ENCODE measurements at places on chromosomes 4 and X.

DNA sequence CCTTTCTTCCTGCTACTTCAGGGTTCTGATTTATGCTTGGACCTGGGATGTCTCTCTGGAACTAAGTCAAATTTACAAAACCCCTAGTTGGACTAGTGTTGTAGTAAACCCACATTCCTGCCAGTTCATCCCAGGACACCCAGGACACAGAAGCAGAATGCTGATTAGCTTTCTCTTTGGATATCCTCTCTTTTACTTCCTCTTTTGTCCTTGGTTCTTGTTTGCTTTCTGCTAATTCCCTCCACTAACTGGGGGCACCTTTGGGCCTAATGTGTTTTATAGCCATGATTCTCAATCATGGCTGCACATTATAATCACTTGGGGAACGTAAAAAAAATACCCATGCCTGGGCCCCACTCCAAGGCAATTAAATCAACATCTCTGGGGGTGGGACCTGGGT is 42.5 kb downstream of the LANCL3 start:
- DNase-seq, result no peak

- DNase-seq, result no peak
Measured at GRCh38 chrX:69161371-69161770, 3.9 kb downstream of the PJA1 start.

DNA sequence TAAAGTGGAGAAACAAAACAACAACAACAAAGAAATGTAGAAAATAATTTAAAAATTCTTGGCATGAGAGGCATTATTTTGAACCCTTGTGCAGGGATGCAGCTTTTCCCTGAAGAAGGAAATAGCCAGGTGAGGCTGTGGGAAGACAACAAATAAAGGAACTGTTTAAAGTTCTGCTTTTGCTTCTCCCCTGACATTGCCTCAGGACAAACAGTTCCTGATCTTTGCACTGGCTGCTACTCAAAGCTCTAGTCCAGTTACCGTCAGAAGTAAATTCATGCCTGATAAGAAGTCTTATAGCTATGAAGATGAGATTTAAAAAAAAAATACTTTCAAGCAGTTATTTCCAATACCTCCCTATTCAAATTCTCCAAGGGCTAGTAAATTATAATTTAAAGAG is 233.8 kb downstream of the IL15 start:
- DNase-seq, result no peak

- peak; percentile 19 for DNase-seq
Measured at GRCh38 chrX:13659063-13659462, 6.1 kb downstream of the TCEANC start.

DNA sequence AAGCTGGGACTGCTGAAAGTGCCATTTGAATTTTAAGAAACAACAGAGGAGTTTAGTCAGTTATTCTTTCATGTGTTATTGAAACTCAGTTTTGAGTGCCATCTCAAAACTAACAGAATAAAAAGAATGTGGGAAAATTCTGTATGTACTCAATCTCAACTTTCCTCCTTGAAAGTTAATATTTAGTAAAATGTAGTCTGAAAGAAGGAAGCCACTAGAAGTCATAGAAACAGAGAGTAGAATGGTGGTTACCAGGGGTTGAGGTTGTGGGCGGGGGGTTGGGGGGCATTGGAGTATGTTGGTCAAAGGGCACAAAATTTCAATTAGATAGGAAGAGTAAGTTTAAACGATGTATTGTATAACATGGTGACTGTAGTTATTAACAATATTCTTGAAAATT is 628.3 kb upstream of the MAGEB2 start:
- no peak for DNase-seq

DNA sequence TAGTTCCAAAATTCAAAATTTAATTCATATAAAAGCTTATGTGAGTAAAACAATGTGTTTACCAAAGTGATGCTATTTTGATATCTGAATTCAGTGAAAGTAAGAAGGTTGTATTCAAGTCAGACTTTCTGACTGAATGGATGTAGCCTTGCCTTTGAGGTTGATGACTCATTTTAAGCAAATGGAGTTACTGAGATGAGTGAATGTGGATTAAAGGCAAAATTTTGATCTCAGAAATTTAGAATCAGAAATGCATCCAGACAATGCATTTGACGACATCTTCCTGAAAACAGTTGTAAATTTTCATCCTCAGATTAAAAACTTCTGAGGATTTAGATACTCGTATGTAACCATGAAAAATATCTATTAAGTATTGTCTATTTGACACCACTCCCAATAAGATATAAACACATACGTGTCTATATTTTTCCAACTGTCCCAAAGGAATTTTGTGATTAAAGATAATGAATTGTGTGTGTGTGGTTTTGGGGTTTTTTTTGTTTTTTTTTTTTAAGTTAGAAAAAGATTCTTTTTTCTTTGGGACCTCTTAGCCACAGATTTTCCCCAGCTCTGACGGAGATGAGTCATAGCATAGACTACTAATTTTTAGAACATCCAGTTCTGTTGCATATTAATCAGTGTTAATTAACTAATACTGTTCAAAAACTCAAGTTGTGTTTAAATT is 34.4 kb downstream of the NFKB1 start:
- peak; percentile 42 for DNase-seq

DNA sequence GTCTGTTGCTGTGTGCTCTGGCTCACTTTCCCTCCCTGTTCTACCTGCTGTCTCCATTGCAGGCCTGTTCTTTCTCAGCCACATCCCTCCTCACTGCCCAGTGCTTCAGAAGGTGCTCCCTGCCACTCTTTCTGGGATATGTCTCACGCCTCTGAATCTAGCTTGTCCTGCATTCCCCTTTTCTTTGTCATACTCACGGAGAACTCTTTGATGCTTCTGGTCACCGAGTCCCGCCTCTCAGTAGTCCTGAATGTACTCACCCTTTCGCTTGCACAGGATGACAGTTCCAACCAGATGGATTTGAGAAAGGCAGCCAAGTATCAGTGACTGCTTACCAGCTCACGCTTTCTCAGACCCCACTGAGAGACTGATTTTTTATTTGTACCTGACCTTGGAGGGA is 65.2 kb upstream of the TLR2 start:
- DNase-seq, result no peak

GRCh38 chr4:8105306-8106100 is 53.1 kb downstream of the ABLIM2 start:
- no peak for DNase-seq

GRCh38 chrX:153974726-153975286 is 2.3 kb downstream of the TMEM187 start:
- DNase-seq, result no peak

GRCh38 chrX:18210470-18210869 is 10.2 kb downstream of the BEND2 start:
- DNase-seq, result no peak

- DNase-seq, result no peak
Measured at GRCh38 chr4:181193131-181193930, 1049.9 kb upstream of the TENM3 start.

- no peak for DNase-seq
Measured at GRCh38 chr4:123364906-123365305, 31.7 kb upstream of the SPRY1 start.

DNA sequence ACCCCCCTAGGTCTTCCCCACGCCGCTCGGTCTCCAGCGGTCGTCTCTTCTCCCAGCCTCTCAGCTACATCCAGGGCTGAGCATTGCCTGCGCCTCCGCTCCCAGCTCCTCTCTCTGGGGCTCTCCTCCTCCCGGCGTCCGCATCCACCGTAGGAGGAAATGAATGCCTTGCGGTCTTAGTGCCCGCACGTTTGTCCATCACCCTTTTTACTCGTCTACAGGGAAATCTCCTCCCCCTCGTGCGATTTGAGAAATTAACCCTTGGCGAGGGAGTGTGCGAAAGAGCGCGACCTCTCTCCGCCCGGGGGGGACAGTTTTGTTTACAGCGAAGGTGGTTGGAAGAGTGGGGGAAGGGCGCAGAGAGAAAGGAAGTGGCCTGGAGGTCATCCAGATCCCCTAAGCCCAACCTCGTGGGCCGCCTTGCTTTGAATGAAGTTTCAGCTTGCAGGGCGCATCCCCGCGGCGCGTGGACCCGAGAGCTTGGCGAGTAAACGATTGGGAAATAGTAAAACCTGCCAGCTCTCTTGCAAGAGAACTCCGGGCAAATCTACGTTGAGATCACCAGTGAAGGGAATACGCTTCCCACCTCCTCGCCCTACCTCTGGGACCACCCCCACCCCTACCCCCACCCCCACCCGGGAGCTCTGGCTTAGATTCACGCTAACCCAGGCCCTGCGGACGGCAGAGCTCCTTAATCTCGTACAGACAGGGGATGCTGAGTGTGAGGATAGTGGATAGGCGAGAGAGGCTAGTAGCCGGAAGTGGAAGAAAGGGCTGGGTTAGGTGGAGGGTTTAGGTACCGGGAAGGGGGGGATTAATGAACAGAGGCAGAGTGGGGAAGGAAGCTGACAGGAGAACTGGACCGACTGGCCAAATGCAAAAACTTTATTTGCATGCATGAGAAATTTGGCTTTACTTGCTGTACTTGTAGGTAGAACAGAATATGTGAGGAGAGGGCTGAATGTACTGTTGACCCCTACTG is at the start of gene ELOVL6:
ELOVL6 (minus strand) TSS at position 181 of the 982 bp plus-strand sequence. CDS start 280 bp downstream, outside the sequence.
- peak; percentile 62 for DNase-seq

GRCh38 chrX:23939203-23939602 is 31.4 kb downstream of the CXorf58 start:
- DNase-seq, result no peak

DNA sequence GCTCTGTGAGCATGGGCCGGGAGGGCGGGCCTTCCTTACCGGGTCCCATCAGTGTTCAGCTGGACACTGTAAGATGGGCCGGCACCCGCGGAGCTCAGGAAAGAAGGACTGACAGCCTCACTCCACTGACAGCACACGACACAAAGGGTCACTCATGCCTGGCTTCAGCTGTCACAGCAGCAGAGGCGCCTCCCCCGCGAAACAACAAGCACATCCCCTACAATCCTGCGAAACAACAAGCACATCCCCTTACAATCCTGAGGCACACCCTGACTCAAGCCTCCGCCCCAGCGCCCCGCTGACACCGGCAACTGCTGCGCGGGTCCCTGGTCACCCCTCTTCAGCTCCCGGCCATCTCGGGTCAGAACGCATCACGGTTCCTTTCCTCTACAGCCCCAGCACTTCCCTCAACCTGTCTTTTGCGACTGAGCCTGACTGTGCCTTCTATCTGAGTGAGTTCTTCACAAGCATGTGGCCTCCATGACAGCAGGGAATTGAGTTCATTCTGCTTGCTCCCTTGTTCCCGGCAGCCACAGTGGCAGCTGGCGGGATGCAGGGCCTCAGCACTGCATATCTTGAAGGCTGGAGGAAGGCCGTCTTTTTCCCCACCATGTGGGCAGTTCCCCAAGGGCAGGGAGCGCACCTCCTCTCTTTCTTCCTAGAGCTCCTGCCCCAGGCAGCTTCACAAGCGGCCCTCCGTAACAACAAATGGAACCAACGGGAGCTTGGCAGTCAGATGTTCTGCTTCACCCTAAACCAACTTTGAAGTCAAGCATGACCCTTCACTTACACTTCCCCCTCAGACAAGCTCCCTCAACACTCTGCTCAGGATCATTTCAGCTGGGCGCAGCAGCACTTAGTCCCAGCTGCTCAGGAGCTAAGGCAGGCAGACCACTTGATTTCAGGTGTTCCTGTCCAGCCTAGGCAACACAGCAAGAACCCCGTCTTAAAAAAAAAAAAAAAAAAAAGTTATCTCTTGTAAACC is 39.6 kb downstream of the SCD5 start:
- DNase-seq, result no peak

- DNase-seq, result no peak
Measured at GRCh38 chr4:123093236-123093635, 170.8 kb upstream of the NUDT6 start.

DNA sequence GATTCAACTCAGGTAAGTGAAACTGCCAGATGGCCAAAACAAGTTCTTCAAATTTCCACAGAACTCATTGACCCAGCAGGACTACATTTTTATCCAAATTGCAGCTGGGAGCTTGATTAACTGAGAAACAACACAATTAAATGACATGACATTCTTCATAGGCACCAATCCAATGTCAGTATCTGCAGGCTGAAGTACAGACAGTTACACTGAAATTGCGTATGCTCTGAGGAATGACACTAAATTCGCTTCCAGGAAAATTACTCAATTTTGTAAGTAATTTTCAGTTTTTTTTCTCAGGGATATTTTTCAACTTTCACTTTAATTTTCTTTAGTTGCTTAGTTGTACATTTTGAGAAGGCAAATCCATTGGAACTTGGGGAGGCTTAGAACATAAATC is 4.5 kb downstream of the C1GALT1C1 start:
- DNase-seq, result no peak

DNA sequence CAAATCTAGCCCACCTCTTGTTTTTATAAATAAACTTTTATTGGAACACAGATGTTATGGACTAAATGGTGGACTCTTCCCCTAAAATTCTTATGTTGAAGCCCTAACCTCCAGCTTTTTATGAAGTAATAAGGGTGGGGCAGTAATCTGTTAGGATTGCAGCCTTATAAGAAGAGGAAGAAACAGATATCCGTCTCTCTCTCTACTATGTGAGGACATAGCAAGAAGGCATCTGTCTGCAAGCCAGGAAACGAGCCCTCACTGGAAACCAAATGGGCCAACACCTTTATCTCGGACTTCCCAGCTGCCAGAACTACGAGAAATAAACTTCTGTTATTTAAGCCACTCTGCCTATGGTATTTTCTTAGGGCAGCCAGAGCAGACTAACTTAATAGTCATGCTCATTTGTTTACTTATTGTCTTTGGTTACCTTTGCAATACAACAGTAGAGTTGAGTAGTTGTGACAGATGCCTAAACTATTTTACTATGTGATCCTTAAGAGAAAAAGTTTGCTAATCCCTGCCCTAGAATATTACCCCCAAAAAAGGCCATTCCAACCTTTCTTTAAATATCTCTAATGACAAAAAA is 67.4 kb downstream of the MANBA start:
- no peak for DNase-seq

DNA sequence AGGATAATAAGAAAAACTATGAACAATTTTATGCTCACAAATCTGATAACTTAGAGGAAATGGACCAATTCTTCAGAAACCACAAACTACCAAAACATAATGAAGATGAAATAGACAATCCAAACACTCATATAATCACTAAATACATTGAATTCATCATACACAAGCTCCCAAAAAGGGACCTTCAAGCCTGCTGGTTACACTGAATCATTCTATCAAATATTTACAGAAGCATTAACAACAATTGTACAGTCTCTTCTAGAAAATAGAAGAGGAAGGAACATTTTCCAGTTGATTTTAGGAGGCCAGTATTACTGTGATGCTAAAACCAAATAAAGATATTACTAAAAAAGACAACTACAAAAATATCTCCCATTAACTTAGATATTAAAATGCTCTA is 88.3 kb downstream of the IL15 start:
- no peak for DNase-seq

GRCh38 chr4:138870737-138871554 is 144.6 kb upstream of the NOCT start:
- peak; percentile 74 for DNase-seq

DNA sequence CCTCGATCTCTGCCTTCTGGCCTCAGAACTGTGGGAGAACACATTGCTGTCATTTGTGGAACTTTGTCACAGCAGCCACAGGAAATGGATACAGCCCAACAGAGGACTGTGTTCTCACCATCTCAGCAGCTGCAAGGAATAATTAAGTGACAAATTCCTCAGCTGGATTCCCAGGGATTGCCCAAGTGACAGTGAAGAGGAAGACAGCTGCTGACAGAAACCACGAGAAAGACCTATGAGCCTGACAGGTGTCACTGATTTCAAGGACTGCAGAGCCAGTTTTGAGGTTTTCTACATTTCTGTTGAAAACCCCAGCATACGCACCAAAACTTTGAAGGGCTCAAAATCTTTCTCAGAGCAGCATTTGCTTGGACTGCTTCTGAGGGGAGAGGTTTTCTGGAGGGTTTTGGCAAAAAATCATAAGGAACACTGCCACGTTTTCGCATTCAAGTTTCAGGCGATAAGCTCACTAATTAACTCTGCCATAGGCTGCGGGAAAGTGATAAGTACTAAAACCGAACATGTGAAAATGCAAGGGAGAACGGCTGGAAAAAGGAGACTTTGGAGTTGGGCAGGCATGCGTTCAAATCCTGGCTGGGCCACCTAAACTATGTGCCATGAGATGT is 88.8 kb downstream of the DRD5 start:
- DNase-seq, result no peak
